ENCODE measurements at places on chromosomes 5 and 9.

DNA sequence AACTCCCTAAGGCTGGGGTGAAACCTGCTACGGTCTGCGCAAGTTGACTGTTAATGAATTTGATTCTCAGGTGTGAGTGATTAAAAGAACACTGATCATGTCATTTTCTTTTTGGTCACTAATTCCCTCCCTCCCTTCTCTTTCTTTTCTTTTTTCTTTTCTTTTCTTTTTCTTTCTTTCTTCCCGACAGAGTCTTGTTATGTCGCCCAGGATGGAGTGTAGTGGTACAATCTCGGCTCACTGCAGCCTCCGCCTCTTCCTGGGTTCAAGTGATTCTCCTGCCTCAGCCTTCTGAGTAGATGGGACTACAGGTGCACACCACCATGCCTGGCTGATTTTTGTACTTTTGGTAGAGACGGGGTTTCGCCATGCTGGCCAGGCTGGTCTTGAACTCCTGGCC is 2.6 kb downstream of the ANXA1 start:
- DNase-seq: no peak

DNA sequence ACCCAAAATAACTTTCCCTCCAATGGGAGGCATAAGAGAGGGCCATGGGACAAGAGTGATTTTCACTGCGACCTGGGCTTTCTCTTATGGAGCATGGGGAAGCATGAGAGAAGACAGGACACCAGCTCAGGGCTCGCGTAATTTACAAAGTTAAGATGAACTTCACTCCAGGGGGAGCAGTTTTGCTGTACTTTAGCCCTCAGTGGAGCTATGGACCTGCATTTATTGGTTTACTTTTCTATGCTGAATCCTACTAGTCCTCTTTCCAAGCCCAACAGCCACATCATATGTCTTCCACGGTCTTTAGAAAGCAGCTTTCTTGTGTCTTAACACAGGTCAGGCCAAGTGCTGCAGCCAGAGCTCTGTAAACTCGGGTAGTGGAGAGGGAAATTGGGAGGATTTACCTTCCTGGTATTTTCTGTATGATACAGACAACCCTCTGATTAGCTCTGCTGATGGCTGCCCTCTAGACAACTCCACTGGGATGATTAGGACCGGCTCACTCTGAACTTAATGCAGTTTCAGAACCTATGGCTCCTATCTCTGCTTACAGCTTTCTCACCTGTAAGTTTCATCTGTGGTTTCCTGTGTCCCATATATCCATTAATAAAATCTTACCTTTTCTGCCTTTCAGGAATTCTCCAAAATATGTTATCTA is 581.0 kb upstream of the RORB start:
- DNase-seq: no peak

DNA sequence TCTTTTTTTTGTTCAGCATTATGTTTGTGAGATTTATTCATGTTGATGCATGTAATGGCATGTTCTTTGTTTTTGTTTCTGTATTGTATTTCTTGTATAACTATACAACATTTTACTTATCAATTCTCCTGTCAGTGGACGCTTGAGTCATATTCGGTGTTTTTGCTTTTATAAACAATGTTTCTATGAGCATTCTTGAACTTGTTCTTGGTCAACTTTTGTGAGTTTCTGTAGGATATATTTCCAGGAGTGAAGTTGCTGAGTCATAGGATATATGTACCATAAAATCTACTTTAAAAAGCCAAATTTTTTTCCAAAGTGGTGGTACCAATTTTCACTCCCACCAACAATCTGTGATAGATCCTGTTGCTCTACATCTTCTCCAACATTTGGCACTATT is 104.8 kb downstream of the VCAN start:
- DNase-seq: no peak

- DNase-seq: no peak
Observed at GRCh38 chr9:95261890-95262289, 55.6 kb downstream of the FANCC start.

DNA sequence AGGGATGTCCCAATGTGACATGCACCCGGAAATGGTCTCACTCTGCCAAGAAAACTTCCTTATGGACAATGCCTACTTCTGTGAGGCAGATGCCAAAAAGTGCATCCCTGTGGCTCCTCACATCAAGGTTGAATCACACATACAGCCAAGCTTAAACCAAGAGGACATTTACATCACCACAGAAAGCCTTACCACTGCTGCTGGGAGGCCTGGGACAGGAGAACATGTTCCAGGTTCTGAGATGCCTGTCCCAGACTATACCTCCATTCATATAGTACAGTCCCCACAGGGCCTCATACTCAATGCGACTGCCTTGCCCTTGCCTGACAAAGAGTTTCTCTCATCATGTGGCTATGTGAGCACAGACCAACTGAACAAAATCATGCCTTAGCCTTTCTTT is 37.6 kb upstream of the CCDC152 start:
- no peak for DNase-seq

- no peak for DNase-seq
Observed at GRCh38 chr5:18179579-18179978, 545.3 kb downstream of the TAF11L14 start.

DNA sequence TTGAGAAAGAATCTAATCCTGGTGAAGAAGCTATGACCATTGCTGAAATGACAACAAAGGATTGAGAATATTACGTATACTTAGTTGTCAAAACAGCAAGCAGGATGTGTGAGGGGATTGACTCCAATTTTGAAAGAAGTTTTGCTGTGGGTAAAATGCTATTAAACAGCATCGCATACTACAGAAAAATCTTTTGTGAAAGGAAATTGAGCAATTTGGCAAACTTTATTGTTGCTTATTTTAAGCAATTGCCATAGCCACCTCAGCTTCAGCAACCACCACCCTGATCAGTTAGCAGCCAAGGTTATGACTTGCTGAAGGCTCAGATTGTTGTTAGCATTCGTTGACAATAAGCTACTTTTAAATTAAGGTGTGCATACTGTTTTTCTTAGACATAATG is 22.5 kb upstream of the ARL14EPL start:
- DNase-seq: no peak

- peak; percentile 39 for DNase-seq
Observed at GRCh38 chr9:17531642-17532254, 47.1 kb upstream of the SH3GL2 start.

DNA sequence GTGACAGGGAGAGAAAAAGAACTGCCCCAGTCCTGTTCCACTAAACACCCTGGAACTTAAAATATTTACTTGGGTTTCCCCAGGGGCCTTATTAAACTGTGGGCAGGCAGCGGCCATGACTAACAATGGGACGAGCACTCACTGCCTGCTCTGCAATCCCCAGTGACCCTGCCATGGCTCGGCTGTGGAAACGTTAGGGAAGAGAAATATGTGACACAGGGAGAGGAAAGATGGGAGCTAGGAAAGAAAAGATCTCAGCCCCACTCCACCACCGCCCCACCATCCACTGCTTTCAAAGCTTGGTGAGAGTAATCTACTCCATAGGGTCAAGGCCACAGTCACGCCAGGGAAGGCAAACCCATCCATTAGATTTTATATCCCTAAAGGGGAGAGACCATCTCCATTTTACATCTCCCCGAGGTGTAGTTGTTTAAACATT is 117.6 kb downstream of the EFNA5 start:
- DNase-seq: peak; percentile 8

DNA sequence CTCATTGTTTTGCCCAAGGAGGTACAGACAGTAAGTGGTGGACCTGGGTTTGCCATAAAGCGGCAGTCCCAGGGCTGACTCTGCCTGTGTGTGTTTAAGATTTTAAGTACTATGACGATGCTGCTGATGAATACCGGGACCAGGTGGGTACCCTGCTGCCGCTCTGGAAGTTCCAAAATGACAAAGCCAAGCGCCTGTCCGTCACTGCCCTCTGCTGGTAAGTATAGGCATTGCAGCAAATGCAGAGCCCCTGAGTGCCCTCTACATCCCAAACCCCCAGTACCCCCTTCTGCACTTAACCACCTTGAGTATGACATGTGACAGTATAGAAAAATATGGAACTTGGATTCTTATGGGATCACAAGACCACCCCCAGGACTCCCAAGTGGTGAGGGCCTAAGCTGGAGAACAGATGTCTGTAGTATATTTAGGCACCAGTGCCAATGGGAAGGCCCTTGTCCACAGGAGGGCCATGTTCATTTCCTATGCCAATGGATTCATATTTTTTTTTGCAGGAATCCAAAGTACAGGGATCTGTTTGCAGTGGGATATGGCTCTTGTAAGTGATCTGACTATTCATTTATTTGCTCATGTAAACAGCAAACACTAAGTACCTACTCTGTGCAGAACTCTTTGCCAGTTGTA is 22.0 kb downstream of the ENHO start:
- no peak for DNase-seq

GRCh38 chr9:133304158-133304470 is 29.1 kb upstream of the ABO start:
- DNase-seq: no peak

DNA sequence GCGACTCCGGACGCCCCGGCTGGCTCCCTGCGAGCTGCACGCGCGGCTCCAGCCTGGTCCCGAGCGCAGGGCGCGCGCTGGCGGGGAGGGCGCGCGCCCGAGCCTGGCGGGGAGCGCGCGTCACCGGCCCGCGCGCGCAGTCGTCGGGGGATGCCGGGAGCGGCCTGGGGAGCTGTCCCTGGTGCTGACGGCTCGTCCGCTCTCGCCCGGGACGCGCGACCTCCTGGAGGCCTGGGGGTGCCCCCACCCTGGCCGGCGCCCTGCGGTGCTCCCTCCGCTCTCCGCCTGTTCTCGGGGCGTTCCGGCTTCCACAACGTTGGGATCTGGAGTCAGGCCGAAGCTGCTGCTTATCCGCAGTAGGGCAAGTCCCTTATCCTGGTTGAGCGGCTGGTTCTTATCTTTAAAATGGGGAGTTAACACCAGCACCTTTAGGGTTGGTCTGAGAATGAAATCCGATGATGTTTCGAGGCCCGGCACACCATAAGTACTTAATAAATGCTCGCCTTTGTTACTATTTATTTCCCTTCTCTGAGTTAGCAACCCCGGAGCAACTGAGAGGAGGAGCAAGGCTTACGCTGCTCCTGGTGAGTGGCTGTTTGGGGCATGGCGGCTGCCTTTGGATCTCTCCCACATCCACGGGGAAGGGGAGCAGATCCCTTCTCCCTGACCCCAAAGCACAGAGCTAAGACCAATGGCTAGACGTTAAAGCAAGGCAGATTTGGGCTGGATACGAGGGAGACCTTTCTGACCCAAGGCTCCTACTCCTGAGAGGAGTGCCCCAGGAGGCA is at the start of gene FAM163B:
TSS of gene FAM163B (minus strand) at position 79 of the 788 bp plus-strand sequence. CDS start 29,166 bp downstream, outside the sequence.
- DNase-seq: no peak

DNA sequence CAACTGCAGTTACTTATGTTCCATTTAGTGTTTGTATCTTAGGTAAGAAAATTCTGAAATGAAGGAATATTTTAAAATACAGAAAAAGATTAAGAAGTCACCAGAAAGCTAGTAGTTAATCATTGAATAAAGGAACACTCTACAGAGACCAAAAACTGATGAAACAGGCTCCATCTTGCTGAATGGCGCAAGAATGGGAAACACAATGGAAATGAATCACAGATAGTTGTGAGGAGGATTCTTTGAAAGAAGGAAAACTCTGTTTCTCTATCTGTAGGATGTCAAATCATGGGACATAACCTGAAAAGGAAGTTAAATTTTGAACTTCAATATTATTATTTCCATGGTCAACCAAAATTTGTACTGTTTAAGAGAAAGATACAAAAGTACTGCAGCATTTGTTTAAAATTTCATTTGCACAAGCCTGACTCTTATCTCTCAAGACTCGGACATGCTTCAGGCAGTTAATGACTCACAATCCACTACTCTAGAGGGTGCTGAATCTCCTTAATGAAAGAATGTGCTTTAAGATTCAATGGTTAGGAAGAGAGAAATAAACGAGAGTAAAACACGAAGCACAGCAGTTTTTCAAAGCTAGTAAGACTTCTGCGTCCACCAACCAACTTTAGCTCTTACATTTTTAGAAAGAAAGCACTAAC is 1064.4 kb upstream of the DMAC1 start:
- DNase-seq: no peak
